ENCODE measurements at places on chromosomes 2 and 18. TPM values are rescaled to one million over a fixed set of nuclear protein-coding genes. Genes with fewer than 3 reads are reported as not detected.

Gene COPS8
- 124 TPM for total RNA-seq

Gene R3HDM1
- total RNA-seq: 31.2 TPM

Gene SETBP1
- 39.8 TPM for total RNA-seq

Gene MAP3K2
- 51.0 TPM for total RNA-seq

Gene EPAS1
- 29.2 TPM for total RNA-seq

Gene ADGRF3
- total RNA-seq: 0.10 TPM

Gene ANKRD30B
- 0.20 TPM for total RNA-seq
